ENCODE measurements at places on chromosomes 7 and 10.

GRCh38 chr7:2893411-2893861 is 49.3 kb upstream of the GNA12 start:
- DNase-seq: no peak

DNA sequence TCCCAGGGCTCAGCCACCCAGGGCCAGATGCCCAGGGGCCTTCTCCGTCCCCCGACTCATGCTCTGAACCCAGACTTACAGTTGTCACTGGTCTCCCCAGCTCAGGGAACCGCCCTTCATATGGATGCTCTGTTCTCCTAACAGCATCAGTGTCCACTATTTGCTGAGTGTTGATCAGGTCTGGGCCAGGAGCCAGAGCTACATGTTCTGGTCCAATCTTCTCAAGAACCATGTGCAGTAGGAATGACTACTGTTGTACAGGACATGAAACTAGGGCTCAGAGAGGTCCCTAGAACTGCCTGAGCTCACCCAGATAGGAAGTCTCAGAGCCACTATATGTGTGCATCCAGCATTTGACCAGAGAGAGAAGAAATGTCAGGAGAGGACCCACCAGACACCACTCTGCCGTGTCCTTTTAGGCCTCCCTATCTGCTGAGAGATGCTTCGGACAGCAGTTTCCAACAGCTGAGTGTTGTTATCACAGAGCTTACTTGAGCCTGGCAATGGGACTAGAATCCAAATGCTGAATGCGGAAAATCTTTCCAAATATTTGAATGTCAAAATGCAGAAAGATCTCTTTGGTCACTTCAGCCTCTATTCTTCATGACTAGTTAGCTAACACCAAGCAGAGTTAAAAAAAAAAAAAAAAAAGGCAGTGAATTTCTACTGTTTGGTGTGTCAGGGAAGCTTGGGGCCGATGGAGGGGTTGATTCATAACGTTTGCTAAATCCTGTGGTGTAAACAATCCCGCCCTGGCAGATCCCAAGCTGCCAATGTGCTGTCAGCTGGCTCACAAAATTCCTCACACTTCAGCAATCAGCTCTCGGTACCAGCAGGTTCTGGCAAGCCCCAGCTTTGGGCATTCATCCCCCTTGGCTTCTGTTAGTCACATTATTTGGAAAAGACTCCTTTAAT is 246.1 kb downstream of the TNS3 start:
- peak; percentile 66 for DNase-seq

GRCh38 chr10:79283616-79284015 is 63.7 kb upstream of the PPIF start:
- DNase-seq: no peak

DNA sequence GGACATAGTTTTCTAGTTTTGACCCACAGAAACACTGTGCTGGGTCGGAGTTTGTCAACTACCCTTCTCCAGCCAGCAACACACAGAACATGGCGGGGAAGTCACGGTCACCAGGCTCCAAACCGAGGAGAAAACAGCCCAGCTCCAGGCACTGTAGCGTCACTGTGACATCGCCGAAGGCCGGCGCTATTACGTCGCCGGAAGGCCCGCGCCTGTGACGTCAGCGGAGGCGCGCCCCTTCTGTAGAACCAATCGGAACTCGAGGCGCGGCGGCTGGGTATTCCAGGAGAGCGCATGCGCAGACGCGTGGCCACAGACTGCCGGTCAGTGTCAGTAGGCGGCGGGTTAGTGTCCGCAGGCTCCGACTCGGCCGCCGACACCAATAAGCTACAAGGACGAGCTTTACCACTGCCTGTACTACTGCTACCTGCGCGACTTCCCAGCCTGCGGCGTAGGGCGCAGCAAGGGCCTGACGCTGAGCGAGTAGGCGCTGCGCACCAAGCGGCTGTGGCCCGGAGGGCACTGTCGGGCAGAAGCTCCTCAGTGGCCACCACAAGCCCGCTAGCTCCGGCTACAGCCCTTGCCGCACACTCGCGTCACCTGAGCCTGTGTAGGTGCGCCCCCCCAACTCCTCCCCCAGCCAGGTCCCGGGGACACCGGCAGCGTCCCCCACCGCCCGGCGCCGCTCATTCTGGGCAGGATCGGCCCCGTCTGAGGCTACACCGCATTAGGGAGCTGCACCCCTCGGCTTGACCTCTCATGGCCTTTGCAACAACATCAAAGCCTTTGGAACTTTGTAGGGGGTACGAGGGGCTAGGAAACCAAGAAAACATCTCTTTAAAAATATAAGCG is 35.1 kb upstream of the SRRM3 start:
- peak; percentile 84 for DNase-seq

DNA sequence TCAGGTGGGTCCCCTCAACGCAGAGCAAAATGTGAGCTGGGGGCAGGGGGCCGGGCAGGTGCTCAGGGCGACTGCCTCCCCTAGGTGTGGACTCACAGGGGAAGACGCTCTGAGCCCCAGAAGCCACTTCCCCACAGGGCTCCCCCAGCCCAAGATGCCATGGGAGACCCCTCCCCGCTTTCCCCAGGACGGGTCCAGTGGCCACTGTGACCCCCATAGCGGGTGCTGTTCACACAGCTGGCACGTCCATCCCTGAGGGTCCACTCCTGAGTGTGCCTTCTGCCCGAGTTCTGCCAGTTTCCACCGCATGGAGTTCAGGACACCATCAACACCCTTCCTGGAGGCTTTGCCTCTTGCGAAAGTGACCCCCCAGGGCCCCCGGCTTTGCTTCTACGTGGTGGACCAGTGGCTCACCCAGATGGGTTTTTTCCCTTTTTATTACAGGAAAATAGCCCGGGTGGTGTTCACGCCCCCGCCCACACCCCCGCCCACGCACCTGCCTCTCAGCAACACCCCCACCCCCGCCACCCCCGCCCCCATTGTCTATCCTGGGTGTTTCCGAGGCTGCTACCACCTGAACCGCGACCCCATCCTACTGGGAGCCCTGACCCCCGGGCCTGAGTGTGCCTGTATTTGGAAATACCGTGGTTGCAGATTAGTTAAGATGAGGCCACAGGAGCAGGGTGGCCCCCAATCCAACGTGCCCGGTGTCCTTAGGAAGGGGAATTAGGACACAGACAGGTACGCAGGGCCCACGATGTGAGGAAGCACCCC is 32.0 kb downstream of the ADAP1 start:
- DNase-seq: no peak

DNA sequence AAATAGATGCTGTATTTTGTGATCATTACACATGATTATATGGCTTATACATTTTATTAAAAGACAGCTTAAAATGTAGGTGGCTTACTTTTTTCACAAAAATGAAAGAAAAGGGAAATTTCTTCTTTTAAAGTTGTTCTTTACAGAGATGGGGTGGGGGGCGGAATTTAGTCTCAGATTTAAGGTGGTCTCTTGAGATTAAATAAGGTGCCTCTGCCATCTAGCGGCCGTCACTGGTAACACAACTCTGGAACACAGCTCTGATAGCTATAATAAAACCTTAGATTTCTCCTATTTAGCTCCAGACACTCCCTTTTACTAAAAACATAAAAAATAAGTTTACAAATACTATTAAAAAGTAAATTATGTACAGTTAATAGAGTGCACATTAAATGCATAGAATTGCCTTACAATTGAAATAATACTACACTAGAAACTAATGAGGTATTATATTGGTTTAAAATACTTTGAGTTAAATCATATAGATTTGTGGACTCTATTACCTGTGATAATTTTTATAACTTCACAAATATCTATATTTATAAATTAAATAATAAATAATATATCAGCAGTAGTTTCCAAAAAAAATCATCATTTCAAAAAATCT is 210.9 kb downstream of the DGKB start:
- DNase-seq: no peak

GRCh38 chr10:8628351-8628750 is 573.9 kb downstream of the GATA3 start:
- DNase-seq: no peak

- no peak for DNase-seq
Observed at GRCh38 chr10:49761201-49761788, 828 bp downstream of the OGDHL start.

- no peak for DNase-seq
Observed at GRCh38 chr10:100962351-100963080, 6.8 kb upstream of the SEMA4G start.

GRCh38 chr10:28403090-28403489 is 100.2 kb upstream of the MPP7 start:
- DNase-seq: no peak

DNA sequence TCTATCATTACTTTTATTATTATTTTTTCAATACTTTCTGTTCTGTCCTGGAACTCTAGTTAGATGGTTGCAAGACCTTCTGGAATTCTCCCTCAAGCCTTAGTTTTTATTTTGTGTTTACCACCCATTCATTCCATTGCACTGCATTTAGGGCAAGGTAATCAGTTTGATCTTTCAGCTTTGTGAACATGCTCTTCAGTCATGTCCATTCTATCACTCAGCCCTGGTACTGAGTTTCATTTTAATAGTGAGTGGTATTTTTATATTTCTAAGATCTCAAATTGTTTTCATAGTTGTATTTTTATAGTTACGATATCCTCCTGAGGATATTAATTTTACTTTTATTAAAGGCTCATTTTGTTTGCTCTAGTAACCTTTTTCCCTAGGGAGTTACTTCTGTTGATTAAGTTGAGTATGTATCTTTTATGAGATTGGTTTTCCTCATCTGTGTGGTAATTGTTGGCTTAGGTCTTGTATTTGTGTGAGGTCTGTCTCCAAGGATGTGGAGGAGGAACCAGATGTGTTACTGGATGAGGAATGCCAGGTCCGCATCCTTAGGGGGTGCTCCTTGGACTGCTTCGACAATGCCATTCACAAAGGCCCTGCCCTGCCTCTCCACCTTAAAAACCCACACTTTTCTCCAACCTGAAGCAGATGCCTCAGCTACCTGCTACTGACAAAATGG is 46.7 kb upstream of the RAB18 start:
- no peak for DNase-seq

GRCh38 chr7:156993925-156994235 is 16.6 kb downstream of the MNX1 start:
- DNase-seq: no peak

- no peak for DNase-seq
Observed at GRCh38 chr7:7736671-7737070, 18.3 kb upstream of the RPA3 start.

DNA sequence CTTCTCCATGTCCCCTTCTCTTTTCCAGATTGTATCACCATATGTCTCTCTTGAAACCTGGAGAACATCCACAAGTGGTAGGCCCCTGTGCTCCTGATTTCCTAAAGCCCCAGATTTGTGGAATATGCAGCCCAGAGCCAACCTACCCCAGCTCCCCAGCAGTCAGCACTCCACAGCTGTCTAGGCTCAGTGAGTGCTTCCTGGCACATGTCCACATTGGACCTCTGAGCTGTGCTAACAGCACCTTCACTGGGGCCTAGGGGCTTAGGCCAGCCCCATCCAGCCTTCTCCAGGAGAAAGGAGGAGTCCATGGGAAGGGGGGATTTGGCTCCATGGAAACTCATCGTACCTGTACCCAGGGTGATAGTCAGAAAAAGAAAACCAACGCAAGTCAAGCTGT is 192.7 kb downstream of the FGFR2 start:
- no peak for DNase-seq

- DNase-seq: no peak
Observed at GRCh38 chr10:50876429-50876828, 9.0 kb downstream of the A1CF start.

DNA sequence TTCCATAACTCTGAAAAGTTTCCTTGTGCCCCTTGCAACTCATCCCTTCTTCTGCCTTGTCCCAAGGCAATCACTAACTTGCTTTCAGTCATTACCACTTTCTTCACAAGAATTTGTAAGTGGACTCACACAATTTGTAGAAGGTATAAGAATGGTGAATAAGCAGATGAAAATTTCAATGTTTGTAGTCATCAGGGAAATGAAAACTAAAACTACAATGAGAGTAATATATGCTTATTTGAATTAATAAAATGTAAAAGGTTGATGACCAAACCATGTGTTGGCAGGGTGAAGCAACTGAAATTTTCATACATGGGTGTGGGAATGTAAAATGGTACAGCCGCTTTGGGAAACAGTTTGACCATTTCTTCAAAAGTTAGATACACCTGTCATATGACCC is 79.7 kb downstream of the GNAT3 start:
- DNase-seq: no peak

DNA sequence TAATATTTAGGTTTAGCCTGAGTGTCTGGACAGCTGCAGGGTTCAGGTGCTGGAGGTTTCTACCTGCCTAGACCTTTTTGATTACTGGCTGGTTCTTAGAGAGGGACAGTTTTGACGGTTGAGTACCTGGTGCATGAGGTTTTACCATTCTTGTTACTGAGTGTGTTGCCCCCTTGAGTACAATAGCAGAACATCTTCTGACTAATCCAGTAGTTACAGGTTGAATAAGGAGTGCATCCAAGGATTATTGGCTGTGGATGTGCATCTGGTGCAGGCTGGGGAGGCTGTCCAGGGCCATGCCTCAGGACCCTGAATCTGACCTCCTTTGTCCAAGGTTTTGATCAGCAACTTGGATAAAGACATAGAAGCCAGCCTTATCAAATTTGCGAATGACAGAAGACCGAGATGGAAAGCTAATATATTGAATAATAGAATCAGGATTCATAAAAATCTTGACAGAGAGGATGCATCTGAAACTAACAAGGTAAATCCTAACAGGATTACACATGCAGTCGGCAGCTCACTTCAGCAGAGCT is 23.1 kb downstream of the PLPP4 start:
- no peak for DNase-seq

DNA sequence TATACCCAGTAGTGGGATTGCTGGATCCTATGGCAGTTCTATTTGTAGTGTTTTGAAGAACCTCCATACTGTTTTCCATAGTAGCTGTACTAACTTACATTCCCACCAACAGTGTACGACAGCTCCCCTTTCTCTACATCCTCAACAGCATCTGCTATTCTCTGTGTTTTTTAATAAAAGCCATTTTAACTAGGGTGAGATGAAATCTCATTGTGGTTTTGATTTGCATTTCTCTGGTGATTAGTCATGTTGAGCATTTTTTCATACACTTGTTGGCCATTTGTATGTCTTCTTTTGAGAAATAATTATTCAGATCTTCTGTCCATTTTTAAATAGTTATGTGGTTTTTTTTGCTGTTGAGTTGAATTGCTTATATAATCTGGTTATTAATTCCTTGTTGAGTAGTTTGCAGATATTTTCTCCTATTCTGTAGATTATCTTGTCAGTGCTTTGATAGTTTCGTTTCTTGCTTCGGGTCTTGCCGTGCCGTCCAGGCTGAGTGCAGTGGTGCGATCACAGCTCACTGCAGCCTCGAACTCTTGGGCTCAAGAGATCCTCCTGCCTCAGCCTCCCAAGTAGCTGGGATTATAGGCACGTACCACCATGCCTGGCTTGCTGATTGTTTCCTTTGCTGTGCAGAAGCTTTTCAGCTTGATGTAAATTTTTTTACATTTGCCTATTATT is 12.0 kb downstream of the MTG1 start:
- no peak for DNase-seq

GRCh38 chr7:66283003-66283920 is 78.1 kb downstream of the TPST1 start:
- DNase-seq: no peak
